ENCODE measurements at places on chromosomes 4 and X.

- peak; percentile 35 for DNase-seq
These were observed 9.6 kb upstream of the TMA16 start for GRCh38 chr4:163484906-163485305.

- DNase-seq, result no peak
These were observed 434.9 kb upstream of the PABPC4L start for GRCh38 chr4:134636338-134637051.

- DNase-seq, result no peak
These were observed 375.8 kb upstream of the CXorf51B start for GRCh38 chrX:146433771-146434170.

- no peak for DNase-seq
These were observed at the start of gene TACR3 for GRCh38 chr4:103719830-103720207. Gene TACR3, minus strand, starts transcription at chr4:103719985. Its CDS starts 310 bp downstream, at chr4:103719675.

- DNase-seq, result no peak
These were observed 82.6 kb downstream of the TSPAN7 start for GRCh38 chrX:38643903-38644302.

- no peak for DNase-seq
These were observed 3.8 kb upstream of the RADX start for GRCh38 chrX:106608016-106608415.

DNA sequence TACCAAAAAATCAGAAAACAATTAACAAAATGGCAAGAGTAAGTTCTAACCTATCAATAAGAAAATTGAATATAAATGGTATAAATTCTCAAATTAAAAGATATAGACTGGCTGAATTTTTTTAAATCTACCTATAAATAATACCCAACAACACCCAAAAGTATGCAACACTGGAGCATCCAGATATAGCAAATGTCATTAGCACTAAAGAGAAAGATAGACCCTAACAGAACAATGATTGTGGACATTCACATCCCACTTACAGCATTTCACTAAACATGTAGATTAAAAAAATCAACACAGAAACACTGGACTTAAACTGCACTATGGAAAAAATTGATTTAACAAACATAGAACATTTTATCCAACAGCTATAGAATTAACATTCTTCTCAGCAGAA, 673.0 kb upstream of the GRID2 start:
- no peak for DNase-seq

DNA sequence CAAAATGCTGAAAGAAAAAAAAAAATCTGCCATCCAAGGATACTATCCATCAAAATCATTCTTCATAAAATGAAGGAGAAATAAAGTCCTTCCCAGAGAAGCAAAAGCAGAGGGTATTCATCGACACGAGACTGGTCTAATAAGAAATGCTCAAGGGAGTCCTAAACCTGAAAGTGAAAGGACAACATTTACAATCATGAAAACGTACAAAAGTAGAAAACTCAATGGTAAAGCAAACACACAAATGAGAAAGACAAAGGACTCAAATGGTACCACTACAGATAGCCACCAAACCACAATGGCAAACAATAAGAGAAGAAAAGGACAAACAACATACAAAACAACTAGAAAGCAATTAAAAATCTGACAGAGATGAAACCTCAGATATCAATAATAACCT, 41.0 kb downstream of the CD99L2 start:
- DNase-seq, result no peak

DNA sequence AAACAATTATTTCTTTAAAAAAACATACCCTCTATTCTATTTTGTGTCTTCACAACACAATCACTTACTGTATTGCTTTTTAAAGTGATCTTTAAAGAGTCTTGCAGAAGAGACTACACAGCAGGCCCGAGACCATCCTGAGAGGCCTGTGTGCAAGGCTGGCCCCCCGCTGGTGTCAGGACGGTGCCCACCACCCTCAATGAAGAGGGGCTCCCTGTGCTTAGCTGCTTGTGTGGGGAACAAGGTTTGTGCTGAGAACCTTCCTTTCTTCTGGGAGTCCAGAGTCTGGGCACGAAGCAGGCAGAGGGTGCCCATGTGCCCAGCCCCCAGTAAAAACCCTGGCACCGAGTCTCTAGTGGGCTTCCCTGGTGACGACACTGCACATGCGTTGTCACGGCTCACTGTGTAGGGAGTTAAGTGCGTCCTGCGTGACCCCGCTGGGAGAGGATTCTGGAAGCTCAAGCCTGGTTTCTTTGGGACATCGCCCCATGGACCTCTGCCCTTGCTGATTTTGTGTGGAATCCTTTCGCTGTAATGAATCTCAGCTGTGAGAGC, 22.0 kb downstream of the RGS12 start:
- no peak for DNase-seq

- DNase-seq, result no peak
These were observed 8.7 kb downstream of the PYURF start for GRCh38 chr4:88514557-88515511.

DNA sequence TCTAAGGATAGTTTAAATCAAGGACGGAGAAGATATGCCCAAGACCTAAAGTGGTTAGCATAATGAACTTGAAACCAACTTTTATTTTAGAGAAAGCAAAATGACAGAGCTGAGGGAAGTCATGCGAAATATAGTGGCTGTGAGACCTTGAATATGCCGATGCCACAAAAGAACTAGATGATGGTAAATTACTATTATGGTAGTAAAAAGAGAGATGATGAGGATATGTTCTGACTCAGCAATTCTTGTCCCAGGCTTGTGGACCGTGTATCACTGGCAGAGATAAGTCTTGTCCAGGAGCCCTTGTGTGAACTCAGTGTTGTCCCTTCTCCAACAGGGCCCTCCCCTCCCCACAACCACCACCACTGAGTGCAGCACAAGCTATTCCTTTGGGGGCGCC, 1605.6 kb upstream of the TENM3 start:
- no peak for DNase-seq

- no peak for DNase-seq
These were observed 1640.7 kb downstream of the C4orf33 start for GRCh38 chr4:130736436-130737185.

DNA sequence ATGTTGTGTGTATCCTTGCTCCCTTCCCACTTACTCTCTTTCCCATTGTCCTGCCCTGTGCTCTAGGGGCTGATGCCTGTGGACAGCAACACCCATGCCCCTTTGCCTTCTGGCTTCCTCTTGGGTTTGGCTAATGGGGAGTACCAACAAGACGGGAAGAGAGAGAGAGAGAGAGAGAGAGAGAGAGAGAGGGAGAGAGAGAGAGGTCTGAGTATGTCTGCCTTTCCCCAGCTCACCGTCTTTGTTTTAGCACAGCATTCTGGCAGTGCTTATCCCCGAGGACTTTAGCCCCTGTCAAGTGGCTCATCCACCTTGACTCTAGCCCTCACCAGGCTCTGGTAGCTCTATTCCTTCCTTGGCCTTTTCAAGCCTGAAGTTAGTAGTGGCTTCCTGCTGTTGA, 128.0 kb downstream of the SLC4A4 start:
- no peak for DNase-seq

DNA sequence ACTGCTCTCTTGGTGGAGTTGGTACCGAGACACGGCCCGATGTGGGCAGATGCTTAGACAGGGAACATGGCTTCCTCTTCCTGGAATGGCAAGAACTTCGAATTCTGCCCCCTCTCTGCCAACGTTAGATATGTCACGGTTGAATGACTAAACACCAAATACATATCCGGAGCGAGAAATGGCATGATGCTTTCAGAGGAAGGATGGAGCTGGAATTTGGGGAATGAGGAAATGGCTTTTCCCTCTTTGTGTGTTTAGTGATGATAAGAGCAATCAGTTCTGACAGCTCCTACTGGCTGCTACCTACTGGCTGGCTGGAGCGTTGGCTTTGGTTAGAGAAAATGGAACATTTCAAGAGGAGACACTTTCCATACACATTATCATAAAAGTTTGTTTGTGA, 140.0 kb downstream of the DHRSX start:
- peak; percentile 60 for DNase-seq

- no peak for DNase-seq
These were observed 50.1 kb downstream of the CFAP299 start for GRCh38 chr4:80385397-80386280.

GRCh38 chrX:136431625-136432024, 56.1 kb upstream of the BRS3 start:
- DNase-seq, result no peak

- DNase-seq, result peak; percentile 34
These were observed 166.4 kb downstream of the DCLK2 start for GRCh38 chr4:150244600-150244999.

DNA sequence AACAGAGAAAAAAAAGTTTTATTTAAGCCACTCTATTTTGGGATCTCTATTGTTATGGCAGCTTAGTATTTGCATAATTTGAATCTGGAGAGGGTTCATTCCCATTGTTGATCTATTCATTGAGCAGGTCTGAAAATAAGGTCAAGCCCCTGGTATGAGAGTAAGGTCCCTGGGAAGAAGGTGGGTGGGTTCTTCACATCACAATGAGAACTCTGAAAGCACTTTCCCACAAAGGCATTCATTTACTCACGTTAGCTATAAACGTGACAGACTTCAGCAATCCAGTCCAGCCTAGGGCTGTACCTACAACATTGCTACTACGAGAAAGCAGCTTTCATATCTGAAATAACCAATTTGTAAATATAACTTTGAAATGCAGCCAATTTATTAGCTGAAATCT, 126.2 kb downstream of the CORIN start:
- no peak for DNase-seq

DNA sequence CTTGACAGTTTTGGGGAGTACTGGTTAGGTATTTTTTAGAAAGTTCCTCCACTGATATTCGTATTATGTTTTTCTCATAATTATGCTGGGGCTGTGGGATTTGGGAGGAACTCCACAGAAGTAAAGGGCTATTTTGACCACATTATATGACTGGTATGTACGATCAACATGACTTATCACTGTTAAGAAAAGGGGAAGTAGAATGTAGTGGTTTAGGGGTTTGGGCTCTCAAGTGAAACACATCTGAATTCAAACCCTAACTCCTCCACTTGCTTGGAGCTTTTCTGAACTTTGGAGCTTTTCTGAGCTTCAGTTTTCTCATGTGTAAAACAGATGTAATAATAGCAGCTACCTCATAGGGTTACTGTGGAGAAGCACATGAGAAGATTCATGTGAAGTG, 96.4 kb upstream of the C1GALT1C1 start:
- DNase-seq, result peak; percentile 52

DNA sequence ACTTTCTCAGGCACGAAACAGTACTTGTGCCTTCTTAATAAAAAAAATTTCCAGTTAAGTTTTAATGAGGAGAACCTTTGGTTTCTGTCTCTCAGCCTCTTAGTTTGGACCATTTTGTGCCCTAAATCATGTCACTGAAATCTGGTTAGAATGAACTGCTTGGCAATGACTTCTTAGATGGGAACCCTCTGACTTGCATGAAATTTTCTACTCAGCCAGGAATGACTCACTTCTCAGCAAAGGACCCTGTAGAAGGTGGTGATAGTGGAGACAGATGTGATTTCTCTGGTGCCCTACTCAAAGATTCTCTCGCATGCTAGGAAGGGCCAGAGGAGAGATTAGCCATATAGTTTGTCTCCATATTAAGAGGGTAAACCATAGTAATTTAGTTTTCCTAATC, 50.5 kb downstream of the RASL11B start:
- DNase-seq, result peak; percentile 42

DNA sequence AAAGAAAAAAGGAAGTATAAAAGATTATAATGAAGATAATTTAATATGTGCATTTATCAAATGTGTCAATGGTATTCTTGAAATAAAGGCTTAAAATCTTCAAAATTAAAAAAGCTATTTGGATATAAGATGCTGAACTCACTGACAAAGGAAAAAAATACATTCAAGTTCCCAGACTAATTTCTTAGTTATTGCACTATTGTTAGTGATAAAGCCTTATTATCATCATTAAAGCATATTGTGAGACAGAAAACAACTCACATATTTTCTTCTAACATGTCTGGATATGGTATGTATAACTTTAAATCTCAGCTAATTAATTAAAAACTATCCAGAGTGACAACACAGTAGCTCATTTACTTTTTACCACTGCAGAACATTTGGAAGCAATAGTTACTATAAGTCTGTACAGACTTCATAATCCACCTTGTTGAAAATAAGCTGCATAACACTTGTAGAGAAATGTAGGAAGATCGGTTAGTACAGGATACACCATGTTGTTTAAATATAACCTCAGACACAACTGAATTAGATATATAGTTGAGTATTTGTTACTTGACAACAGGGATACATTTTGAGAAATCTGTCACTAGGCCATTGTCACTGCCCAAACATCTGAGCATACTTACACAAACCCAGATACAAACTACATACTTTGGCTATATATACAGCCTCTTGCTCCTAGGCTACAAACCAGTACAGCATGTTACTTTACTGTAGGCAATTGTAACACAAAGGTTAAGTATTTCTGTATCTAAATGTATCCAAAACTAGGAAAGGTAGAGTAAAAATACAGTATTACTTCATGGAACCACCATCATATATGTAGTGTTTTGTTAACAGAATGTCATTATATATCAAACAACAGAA, 12.8 kb upstream of the FAM200B start:
- DNase-seq, result no peak

DNA sequence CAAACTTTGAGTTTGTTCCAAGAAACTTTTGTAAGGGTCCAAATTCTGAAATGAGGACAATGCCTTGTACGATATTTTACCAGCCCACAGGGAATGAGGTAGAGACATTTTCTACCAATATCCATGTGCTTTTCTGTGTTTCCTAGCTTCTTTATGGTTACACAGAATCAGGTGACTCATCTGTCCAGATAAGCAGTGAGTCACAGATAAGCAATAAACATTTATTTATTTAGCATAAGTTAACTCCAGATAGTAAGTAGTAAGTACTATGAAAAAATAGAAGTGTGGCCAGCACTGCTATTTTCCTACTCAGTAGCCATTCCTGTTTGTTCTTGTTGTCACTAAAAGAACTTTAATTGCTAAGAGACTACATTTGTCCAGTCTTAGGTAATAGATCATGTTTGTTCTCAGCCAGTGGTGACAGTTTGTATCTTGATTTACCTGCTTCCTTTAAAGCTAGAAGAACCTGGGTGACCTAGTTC, 7.4 kb downstream of the AFF1 start:
- DNase-seq, result peak; percentile 84

All from amniotic epithelial cell (primary cell).